NCI-H1105 (cell line): ENCODE measurements at places on chromosomes 2 and 18.
A peak's percentile ranks its signal among the peaks of the same experiment; 100 is the strongest.

DNA sequence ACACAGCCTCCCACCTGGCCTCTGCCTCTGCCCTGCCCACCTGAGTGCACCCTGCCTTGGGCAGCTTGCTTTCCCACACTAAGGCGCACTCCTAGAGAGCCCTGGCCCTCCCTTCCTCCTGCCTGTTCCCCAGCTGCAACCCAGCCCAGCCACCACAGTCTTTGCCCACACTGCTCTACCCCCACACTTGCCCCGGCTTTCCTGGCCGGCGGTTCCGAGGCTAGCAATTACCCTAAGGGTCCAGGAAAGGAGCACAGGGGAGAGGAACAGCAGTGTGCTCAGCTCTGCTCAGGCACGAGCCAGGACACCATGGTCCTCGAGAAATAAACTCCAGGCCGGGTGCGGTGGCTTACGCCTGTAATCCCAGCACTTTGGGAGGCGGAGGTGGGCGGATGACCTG, 237.8 kb upstream of the RAB6C start:
- DNase-seq, result no peak

GRCh38 chr2:234019896-234020295, 30.6 kb upstream of the SPP2 start:
- DNase-seq, result no peak

DNA sequence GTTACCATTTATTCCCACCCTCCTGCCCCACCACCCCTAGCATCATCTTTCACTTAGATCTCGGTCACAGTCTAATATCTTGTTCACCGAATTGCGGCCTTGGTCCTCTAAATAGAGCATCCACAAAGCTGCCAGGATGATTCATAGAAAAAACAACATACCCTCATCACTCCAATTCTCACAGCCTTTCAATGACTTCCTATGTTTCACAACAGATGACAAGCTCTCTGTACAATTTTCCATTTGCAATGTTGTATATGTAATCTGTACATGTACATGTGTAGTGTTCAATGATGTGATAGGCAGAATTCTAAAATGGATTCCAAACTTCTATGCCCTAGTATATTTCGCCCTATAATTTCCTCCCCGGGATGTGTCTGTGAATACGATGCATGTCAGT, 675.6 kb upstream of the CELF4 start:
- no peak for DNase-seq

- no peak for DNase-seq
Observed at GRCh38 chr2:236158969-236159777, 9.0 kb downstream of the GBX2 start.

DNA sequence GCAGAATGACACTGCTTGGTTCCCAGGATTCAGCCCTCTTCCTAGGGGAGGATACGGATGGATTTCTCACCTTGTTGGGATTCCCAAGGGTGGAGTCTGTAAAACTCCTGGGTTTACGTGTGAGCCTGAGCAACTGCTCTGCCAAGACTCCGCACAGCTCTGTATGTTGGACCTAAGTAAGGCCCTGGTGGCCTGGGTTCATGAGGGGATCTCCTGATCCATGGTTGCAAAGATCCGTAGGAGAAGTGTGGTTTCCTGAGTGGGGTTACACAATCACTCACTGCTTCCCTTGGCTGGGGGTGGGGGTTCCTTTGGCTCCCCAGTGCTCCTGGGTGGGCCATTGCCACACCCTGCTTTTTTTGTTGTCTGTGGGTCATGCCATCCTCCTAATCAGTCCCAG, 37.7 kb downstream of the ANKRD12 start:
- no peak for DNase-seq

DNA sequence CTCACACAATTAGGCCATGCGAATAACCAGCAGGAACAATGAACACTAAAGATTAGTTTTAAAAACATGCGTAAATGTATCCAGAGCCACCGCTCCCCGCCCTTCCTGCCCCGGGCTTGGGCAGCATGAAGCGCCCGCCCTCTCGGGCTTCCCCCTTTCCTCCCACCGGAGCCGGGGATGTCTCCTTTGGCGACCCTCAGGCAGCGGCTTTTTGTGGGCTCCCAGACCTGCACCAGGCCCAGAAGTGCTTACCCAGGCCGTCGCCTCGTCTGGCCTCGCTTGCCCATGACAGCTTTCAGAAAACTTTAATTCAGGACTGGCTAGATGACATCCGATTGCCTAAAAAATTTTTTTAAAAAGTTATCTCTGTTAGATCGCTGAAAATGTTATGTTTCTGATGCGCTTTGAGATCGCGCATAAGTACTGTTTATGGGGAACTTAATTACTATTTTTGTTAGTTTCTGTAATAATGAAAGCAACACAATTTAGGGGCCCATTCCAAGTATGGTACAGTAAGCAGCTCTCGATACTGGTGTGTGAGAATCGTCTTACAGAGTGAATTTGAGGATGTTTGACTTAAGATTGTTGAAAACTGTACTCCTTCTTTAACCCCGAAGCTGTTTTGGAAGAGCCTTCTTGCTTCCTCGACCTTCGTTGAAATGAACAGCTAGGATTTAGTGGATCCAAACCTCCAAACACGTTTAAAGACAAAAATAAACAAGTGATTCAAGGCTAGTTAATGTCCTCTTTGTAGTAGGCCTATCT, 1.1 kb downstream of the MAP3K20 start:
- DNase-seq, result peak; percentile 16

GRCh38 chr2:32119161-32119560, 46.5 kb upstream of the SLC30A6 start:
- DNase-seq, result no peak

- no peak for DNase-seq
Observed at GRCh38 chr2:207149249-207150213, 16.2 kb downstream of the KLF7 start.

GRCh38 chr2:70904371-70905216, 31.1 kb upstream of the ATP6V1B1 start:
- DNase-seq, result no peak

- no peak for DNase-seq
Observed at GRCh38 chr2:236579746-236580315, 10.2 kb downstream of the ACKR3 start.

GRCh38 chr2:127348426-127349000, 39.3 kb downstream of the MAP3K2 start:
- no peak for DNase-seq

- DNase-seq, result peak; percentile 7
Observed at GRCh38 chr2:170396799-170397459, 219.0 kb downstream of the MYO3B start.

DNA sequence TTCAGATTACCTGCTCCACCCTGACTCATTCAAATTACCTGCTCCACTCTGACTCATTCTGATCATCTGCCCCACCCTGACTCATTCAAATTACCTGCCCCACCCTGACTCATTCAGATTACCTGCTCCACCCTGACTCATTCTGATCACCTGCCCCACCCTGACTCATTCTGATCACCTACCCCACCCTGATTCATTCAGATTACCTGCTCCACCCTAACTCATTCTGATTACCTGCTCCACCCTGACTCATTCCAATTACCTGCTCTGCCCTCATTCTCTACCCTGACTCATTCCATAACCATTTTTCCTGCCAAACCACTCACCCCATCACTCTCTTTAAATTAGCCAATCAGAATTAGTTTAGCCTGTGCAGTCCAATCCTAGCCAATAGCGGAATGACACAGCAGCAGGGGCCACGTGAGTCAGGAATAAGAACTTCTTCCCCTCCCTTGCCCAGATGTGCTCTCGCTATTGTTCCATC, 26.2 kb downstream of the CFAP53 start:
- DNase-seq, result no peak

GRCh38 chr2:230329946-230330605, 3.1 kb downstream of the SP140L start:
- no peak for DNase-seq

DNA sequence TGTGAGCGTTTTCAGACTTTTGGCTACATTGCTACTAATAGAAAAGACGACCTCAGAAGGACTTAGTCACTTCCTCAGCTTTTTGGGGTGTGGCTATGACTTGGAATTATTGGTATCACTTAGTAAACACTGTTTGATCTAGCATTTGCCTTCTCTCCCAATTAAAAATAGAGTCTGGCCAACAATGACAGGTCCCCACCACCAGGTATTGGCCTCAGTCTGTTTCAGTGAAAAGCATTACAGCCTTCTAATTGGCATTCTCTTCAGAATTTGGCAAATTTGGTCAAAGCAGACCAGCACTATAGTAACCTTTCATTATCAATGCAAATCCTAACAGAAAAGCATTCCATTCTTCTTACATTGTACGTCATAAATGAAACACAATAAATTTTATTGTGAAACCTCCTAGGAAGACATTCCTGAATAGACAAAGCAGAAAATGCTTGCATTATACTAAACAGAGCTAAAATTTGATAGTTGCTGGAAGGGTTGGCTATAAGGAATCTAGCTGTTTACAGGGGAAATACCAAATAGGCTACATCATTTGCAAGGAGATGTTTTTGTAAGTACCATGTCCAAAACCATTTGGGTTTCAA, 613.9 kb downstream of the IRS1 start:
- no peak for DNase-seq

GRCh38 chr2:169395821-169396374, 33.6 kb upstream of the LRP2 start:
- DNase-seq, result no peak

GRCh38 chr2:105880637-105881036, 135.9 kb downstream of the NCK2 start:
- DNase-seq, result no peak

- DNase-seq, result no peak
Observed at GRCh38 chr2:222862909-222863544, 2.2 kb downstream of the ACSL3 start.

DNA sequence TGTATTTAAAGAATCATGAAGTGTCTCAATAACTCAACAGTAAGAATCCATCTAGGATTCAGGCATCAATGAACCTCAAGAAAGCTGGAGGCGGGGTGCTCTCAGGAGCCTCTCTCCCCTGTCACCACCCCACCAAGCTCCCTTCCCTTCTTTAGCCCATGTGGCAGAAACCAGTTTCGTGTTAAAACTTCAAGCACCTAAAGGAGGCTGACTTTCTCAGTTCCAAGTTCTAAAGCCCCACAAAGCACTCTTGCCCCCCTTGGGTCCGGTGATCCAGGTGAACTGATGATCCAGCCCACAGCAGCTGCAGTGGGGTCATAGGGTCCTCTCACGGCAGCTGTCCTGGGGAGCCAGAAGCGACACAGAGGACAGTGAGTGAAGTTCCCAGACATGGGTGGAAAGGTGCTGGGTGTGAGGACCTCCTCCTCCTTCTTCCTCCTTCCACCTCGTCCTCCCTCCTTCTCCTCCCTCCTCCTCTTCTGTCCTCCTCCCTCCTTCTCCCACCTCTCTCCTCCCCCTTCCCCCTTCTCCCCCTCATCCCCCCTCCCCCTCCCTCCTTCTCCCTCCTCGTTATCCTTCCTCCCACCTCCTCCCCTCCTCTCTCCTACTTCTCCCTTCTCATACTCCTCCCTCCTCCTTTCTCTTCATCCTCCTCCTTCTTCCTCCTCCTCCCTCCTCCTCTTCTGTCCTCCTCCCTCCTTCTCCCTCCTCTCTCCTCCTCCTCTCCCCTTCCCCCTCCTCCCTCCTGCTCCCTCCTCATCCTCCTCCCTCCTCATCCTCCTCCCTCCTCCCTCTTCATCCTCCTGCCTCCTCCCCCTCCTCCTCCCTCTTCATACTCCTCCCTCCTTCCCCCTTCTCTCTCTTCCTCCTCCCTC, 192.4 kb upstream of the AGAP1 start:
- DNase-seq, result no peak

- DNase-seq, result no peak
Observed at GRCh38 chr2:15804691-15805090, 135.7 kb upstream of the MYCN start.

DNA sequence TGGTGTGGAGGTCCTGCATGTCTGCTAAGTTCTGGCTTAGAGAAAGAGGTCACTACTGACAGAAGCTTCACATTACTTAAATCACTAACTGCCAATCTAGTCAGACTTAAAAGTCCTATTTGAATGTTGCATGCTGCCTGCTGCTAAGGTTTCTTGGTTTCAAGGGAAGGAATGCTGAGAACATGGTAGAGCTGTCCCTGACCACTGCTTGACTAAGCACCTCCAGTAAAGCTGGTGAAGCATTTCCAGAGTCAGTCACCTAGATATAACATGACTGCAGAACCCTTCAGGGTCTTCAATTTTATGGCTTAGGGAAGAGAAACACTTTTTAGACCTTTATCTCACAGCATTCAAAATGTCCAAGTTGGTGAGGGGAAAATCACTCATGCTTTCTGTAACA, 2178.3 kb upstream of the PIK3C3 start:
- DNase-seq, result no peak

GRCh38 chr2:178327516-178327915, 123.5 kb downstream of the PRKRA start:
- DNase-seq, result peak; percentile 15

DNA sequence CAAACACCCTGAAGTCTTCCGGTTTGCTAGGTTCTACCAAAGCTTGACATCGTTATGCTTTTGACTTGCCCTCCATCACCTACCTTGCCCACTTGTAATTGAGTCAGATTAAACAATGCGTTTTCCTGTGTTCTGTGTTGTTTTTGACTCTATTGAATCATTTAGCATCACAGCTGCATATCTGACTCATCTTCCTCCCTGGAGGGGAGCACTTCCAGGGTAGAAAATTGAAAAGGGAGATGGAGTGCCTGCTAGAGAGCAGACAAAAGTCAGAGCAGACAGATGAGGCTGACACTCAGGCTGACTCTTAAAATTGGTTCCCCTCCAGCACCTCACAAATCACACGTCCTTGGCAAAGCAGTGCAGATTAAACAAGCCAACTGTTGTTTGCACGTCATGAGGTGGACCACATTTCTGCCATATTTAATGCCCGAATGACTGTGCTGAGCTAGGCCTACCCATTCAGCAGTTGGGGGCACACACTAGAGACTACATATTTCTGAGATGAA, 2.2 kb downstream of the MPP4 start:
- DNase-seq, result no peak

- DNase-seq, result no peak
Observed at GRCh38 chr18:65287652-65288051, 463.2 kb upstream of the CDH7 start.

DNA sequence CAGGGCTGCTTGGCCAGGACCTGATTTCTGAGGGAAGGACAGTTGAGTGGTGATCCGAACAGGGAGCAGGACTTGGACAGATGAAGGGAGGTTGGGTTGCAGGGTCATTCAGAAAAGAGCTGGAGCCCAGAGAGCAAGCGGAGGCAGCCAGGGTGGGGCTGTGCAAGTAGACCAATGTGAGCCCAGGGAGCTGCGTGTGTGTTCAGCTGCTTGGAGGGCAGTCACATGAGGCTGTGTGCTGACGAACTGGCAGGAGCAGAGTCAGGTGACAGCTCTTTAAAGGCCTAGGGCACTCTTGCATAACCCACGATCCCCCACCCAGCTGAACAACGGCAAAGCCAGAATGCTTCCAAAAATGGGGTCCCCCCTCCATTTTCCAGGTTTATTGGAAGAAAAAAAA, 4.6 kb upstream of the MLPH start:
- peak; percentile 22 for DNase-seq
